Left ventricle myocardium inferior (tissue), 1 donor: ENCODE measurements at places on chromosomes 6 and 20.

DNA sequence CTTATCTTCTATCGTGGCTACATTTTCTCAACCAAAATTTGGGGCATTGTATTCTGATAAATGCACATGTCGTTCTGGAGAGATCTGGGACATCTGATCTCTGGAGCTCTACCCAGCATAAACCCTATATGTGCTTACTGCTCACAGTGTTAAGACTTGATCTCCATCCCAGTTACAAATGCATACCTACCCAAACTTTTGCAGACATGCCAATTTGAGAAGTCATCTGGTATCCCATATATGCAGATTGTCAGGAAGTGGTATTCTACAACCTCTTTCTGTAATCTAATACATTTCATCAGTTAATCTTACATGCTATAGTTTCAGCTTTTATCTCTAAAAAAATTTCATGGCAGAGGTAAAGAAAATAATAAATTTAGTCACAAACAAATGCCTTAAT is 11.2 kb downstream of the BAG2 start:
- no peak for DNase-seq

GRCh38 chr6:124974771-124975377 is 12.6 kb downstream of the RNF217 start:
- no peak for DNase-seq

DNA sequence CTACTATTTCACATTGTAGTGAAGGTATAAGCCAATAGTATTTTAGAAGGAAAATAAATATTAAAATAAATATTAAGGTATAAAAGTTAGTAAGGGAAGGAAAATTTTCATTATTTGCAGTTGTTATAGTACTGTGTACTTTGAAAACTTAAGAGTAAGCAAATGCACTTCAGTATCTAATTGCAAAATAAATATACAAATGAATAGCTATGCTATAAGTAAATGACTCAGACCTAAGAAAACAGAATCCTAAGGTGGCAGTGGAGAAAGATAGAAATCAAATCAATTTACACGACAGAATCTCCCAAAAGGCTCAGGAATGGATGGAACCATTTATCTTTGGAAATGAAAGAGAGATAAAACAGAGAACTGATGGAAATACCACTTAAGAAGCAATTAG is 24.7 kb upstream of the UBR2 start:
- no peak for DNase-seq

GRCh38 chr6:116969211-116969863 is 92.3 kb downstream of the RFX6 start:
- DNase-seq, result no peak

DNA sequence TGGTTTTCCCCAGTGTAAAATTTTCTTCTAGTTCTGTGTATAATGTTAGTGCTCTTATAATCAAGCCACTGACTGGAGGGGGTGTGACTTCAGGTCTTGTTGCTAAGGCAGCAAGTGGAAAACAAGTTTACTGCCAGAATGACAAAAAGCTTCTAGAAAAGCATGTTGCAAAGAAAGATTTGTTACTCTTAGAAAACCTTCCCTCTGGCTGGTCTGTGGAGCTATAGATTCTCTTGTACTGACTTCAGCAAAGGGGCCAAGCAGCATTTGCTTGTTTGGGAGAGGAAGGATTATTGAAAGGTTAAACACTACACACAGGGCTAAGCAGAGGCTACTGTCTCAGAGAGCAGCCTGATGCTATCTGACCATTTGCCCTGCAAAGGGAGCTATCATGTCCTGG is 288.8 kb downstream of the BTBD9 start:
- DNase-seq, result no peak

GRCh38 chr6:88006557-88006956 is 41.1 kb upstream of the SPACA1 start:
- DNase-seq, result no peak

GRCh38 chr6:166058064-166058739 is 109.4 kb downstream of the TBXT start:
- peak; percentile 65 for DNase-seq

DNA sequence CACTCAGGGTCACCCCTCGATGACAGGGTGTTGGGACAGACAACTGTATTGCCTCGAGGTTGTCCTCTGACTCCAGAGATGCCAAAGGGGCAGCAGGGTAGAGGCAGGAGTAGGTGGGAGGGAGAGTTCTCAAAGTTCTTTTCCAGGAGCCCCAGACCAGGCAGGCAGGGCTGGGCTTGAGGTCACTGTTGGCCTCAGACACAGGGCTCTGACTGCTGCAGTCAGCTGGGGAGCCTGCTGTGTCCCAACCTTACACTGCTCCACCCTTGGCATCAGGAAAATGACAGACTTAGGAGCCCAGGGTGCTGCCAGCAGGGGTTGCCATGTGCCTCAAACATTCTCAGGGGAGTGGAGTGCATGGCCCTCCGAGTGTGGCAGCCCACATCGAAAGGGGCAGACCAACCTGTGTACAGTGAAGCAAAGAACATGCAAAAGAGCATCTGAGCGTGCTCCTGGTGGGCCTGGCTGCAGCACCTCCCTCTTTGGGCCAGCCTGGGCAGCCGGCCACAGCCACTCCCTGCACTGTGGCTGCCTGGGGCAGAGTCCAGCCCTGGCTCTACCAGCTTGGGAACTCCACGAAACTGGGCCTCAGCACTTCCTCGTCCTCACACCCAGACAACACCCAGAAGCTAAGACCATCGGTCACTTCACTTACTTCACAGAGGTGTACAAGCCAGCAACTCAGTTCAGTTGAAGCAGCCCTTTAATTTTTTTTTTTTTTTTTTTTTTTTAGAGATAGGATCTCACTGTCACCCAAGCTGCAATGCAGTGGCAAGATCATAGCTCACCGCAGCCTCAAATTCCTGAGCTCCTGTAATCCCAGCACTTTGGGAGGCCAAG is 24.0 kb downstream of the C6orf132 start:
- peak; percentile 77 for DNase-seq

- DNase-seq, result no peak
Observed at GRCh38 chr20:10716855-10717254, 43.1 kb upstream of the JAG1 start.

DNA sequence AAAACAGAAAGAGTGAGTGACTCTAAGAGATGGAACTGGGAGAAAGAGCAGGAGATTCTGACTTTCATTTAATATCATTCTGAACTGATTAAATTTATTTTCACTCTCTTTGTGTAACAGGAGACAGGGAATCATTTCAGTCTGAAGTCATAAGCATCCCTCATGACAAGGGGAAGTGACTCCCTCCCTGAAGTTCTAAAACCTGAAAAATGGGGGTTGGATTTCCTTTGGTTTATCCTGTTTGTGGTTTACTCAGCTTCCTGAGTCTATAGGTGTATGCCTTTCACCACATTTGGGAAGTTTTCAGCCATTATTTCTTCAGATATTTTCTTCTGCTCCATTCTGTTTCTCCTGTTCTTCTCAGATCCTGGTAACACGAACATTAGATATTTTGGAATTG is 3.4 kb upstream of the FKBP1A start:
- DNase-seq, result no peak

DNA sequence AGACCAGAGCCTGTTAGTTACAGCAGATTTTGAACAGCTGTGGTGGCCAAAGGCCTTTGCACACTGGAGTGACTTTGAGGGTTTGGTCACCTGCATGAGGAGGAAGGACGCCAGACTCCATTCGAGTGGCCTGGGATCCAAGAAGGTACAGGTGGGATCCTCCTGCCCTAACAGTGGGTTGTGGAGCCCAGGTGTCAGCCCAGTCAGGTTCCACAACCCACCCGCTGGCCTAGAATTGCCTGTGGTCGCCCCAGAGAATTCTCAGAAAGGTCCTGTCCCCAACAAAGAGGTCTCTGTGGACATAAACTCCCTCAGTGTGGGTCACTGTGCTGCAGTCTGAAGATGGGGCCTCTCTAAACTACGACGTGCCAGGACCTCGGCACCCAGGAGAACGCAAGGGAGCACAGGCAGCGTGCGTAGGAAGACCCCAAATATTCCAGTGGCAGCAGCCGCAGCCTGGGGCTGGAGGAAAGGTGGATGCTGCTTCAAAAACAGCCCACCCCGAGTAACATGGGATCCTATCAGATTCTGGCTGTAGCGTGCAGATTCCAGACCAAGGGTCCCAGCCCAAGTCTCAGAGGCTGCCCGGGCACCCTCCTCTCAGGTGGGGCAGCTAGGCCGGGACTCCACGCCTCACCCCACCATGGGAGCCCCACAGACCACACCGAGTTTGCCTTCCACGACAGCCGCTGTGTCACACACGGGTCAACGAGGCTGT is 16.0 kb downstream of the ACSS1 start:
- DNase-seq, result no peak

DNA sequence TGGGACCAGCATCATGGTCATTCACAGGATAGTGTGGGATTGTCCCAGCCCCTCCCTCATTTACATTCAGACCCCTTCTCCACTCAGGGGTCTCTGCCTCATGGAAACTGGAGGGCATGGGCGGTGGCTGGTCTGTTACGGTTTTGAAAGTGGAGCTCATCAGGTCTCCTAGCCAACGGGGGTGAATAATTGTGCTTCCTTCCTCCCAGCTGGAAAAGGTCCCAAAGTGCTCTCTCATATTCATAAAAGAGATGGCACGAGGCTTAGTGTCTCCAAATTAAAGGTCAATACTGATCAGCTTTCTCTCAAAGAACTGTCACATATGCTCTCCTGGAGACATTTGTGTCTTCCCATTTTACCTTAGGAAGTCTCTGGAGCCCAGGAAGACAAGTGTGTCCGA is 19.9 kb downstream of the JARID2 start:
- DNase-seq, result no peak

DNA sequence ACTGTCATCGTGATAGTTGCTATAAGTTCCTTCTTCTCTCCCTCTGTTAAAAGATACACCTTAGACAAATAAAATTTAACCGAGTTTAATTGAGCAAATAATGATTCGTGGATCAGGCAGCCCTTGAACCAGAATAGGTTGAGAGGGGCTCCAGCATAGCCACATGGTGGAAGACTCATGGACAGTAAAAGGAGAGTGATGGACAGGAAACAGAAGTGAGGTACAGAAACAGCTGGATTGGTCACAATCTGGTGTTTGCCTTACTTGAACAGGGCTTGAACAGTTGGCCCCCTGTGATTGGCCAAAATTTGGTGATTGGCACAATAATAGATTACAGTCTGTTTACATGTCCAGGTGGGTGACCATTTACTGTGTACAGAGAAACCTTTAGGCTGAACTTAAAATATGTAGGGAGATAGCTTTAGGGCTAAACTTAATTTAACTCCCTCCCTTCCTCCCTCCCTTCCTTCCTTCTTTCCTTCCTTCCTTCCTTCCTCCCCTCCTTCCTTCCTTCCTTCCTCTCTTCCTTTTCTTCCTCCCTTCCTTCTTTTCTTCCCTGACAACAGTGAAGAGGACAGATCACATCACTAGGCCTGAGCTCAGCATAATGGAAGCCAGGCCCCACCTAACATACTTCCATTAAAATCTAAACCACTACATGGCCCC is 531.8 kb upstream of the JARID2 start:
- DNase-seq, result no peak

DNA sequence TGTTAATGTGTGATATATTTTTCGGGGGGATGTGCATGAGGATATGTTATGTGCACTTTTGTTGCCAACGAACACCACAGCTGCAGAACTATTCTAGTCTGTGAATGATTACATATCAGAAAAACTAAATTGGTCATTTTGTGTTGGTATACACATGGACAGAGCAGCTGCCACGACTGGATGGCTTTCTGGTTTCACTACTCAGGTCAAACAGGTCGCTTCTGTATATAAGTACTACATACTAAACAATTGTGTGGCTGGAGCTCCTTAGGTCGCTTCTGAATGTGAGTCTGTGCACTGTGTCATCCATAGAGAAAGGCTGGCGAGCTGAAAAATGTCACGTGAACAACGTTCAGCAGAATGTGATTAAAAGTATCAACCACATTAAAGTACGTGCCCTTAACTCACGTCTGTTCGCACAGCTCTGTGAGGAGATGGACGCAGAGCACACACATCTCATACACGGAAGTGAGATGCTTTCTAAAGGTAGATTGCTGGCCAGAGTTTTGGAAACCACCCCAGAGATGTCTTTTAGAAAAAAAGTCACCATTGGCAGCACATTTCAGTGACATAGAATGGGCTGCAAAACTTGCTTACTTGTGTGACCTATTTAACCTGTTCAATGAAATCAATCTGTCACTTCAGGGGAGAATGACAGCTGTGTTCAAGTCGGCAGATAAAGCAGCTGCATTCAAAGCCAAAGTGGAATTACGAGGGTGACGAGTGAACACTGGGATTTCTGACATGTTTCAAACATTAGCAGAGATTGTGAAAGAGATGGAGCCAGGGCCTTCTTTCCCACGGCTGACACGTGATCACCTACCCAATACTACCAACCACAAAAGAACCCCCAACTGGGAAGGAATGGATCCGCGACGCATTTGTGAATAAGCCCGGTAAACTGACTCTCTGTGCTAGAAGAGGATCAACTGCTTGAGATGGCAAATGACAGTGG is 176.6 kb downstream of the PDE10A start:
- DNase-seq, result no peak

DNA sequence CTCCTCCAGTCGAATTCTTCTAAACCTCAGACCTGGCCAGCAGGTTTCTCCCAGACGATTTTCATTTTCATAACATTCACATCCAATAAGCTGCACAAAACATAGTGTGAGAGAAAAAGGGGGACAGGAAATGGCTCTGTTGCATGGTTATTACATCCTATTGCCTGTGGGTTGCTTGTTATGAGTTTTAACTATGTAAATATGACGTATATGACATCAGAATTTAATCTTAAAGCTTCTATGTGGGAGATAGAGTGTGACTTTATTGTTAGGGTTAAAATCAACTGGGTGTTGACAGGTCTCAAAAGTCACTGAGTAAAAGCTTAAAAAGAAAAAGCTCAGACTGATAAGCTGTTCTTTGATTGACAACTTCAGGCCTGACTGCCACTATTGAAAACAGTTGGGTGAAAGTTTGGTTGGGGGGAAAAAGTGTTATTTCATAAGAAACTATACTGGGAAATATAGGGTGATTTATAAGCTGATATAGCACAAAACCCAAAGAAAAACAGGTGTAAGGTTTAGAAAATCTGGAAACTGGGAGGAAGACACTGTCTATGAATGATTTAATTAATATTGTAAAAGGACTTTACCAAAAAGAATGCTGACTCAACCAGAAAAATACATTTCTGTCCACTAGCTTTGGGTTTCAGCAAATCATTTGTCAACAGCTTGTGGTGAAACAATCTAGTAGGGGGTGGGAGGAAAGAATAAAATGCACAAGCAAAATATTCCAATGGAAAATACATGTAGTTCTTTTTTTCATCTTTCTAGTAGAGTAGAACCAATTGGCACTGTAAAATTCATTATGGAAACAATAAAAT is 134.1 kb upstream of the CEP162 start:
- no peak for DNase-seq

DNA sequence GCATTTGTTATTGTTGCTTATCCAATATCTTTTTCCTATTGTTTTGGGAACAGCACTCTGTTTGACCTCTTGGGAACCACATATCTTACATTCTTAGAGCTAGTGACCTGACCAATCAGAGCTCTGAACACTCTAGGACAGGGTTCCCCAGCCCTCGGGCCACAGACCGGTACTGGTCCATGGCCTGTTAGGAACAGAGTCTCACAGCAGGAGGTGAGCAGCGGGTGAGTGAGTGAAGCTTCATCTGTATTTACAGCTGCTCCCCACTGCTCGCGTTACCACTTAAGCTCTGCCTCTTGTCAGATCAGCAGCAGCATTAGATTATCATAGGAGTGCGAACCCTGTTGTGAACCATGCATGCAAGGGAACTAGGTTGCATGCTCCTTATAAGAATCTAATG is 226.0 kb upstream of the TSHZ2 start:
- DNase-seq, result no peak

- DNase-seq, result peak; percentile 65
Observed at GRCh38 chr20:51766994-51767866, 960 bp downstream of the ATP9A start.

- DNase-seq, result no peak
Observed at GRCh38 chr20:50911716-50912115, 19.5 kb downstream of the ADNP start.
